ENCODE measurements at places on chromosomes 6 and 20.
A peak's percentile ranks its signal among the peaks of the same experiment; 100 is the strongest.

DNA sequence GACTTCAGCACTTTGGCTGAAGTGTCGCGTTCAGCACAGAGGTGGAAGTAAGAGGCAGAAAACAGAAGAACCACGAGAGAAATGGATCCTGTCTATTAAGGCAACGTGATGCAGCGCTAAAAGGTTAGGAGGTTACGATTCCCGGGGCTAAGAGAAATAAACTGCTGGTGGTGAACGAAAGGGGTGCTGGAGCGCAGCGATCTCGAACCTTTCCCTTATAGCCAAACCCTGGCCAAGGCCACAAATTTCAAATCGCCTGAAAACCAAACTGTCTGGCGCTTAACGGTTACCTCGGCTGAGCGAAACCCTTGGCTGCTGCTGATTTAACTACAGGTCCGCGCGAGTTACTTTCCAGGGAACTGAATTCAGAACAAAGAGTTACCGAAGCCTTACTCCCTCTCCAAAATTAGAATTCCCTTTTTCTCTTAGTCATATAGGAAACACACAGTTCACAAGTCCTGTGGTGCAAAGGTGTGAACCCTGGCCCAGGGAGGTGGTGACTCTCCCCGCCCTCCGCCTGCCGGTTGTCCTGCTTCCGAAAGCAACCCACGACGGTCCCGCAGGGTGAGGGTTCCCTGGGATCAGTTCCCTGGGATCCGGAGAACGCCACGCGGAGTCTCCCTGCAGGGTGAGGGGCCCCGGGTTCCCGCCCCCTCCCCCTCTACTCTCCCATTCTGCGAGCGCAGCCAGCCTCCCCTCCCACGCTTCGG lies 1.3 kb upstream of the SLC35D3 start:
- no peak for DNase-seq

DNA sequence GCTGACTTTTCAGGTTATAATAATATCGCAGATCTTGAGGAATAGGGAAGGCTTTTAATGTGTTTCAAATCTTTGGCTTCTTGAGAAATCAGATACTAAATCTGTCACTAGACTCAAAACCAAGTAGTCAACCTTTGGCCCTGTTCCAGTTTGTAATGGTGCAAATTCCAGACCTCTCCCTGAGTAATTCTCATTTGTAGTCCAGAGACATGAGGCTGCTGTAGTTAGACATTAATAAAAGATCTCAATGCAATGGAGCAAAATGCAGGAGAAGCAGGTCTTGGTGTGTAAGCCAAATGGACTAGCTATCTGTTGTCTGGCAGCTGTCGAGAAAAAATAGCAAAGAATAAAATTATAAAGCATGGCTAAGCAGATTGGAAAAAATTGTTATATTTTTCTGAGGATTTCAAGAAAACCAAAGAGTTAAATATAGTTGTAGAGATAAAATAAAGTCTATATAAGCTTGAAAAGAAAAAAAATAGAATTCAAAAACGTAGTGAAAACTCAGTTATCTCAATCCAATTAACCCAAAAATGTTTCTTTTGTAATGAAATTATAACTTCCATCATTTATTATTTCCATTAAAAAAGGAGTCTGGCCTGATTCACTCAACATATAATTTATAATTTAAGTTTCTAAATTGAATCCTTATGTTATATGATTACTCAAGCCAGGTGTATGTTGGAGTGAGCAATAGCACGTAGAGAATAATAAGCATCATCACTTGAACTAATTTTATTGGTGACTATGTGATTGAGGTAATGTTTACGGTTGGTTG lies 161.5 kb upstream of the ADGRB3 start:
- DNase-seq = no peak

GRCh38 chr6:167731731-167732422 lies 94.8 kb upstream of the AFDN start:
- no peak for DNase-seq

- DNase-seq = peak; percentile 11
Observed at GRCh38 chr6:117906958-117907600, at the start of gene SLC35F1. Gene SLC35F1, plus strand, starts transcription at chr6:117907264.

DNA sequence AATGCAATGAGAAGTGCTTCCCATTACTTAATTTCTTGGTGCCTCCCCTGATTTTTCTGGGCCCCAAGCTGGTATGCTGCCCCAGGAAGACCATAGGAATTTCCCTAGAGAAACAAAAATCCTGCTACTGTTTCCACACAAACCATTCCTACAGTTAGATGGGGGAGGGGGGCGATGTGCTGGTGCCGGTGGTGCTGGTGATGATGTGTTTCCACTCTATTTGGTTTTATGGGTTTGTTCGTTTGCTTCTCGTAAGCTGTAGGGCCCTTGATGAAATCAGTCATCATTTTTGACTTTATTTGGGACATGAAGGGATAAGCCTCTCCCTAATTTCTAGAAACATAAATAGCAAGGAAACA lies 105.1 kb downstream of the MKKS start:
- no peak for DNase-seq

- DNase-seq = no peak
Observed at GRCh38 chr6:39037707-39038106, 10.9 kb upstream of the GLP1R start.

GRCh38 chr6:157575436-157576145 lies 194.6 kb downstream of the ZDHHC14 start:
- no peak for DNase-seq

GRCh38 chr20:40646361-40646760 lies 42.7 kb downstream of the MAFB start:
- no peak for DNase-seq

GRCh38 chr6:50717734-50718457 lies 4.6 kb downstream of the TFAP2D start:
- no peak for DNase-seq

DNA sequence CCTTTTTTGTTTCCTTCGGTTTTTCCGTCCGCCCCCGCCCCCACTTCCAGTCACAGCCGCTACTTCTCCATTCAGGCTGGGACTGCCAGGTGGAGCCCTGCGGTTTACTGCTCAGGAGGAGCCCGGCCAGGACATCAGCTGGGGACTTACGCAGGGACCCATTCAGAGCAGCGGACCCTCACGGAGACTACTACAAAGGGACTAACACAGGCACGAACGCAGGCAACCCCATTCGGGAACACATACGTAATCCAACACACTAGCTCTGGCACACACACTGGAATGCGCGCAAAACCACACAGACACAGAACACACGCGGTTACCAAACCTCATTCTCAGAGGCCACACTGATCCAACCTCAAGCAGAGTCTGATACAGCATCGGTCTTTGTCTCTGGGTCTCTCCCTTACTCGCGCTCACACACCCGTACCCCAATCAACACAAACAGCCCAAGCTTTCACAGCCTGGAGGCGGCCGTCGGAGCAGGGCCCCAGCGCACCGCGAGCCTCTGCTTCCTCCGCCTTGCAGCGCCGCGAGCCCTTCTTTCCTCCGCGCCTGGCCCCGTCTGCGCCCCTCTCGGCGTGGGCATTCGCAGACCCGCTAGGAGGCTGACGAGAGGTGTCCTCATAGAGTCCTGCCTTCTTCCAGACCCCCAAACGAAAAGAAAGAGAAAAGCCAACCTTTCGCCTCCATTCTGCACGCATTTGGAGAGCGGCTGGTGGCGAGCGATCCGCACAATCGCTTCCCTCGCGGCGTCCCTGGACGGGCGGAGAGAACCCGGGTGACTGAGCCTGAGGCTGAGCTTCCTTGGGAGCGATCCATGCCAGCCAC lies 1.1 kb upstream of the SLC32A1 start:
- DNase-seq = no peak

DNA sequence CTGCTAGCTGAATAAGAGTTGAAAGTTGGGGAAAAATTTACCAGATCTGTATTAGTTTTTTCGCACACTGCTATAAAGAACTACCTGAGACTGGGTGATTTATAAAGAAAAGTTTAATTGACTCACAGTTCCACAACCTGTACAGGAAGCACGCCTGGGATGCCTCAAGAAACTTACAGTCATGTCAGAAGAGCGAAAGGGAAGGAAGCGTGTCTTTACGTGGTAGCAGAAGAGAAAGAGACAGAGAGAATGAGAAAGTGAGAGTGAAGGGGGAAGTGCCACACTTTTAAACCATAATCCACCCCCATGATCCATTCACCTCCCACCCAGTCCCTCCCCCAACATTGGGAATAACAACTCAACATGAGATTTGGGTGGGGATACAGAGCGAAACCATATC lies 79.6 kb downstream of the KHDC1L start:
- DNase-seq = no peak

DNA sequence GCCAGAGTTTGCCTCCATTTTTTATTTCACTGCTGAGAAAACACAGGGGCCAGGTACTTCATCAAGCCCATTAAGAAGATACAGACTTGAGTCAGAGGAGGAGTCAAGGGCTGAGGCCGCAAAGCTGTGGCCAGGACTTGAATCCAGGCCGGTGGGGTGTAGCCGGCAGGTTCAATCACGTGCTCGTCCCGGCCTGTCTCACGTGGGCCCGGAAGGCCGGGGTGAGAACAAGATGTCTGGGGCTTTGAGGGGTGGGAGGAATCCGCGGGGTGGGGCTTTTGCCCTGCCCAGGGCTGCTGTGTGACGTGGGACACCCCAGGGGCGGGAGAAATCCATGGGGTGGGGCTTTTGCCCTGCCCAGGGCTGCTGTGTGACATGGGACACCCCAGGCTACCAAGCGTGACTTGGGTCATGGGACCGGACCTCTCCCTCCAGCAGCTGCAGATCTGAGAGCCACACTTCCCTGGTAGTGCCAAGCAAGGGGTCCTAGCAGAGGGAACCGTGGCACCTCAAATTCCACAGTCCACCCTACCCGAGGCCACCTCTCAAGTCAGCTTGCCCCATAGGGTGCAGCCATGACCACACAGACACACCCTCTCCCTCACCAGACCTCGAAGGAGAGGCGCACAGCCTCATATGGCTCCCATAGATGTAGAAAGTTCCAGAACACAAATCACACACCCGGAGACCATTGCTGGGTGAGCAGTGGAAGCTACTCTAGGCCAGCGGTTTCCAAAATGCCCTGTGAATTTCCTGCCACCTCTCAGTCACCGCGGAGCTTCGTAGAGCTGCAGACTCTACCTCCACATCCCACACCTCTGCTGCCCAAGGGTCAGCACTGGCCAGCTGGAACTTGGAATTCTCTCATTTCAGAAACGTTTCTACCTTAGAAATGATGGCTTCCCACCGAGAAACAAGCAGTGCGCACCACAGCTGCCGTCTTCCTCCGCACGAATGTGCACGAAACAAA lies 156.1 kb downstream of the DLL1 start:
- DNase-seq = no peak

DNA sequence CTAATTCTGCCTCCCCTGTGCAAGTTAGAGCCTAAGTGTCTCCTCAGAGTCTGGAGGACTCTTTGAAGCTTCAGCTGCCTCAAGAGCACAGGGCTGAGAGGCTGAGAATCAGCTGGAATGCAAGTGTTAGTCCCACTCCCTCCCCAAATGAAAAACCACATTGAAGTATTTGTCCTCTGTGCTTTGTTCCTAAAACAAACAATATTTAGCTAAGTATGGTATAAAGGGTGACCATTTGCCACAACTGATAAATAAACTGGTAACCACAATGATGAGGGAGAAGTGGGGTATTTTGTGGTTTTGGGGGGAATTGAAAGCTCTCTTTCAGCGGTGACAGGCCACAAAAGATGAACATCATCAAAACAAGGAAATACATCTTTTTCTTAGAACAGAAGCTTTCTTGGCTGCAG lies 91.7 kb upstream of the HDDC2 start:
- DNase-seq = no peak

DNA sequence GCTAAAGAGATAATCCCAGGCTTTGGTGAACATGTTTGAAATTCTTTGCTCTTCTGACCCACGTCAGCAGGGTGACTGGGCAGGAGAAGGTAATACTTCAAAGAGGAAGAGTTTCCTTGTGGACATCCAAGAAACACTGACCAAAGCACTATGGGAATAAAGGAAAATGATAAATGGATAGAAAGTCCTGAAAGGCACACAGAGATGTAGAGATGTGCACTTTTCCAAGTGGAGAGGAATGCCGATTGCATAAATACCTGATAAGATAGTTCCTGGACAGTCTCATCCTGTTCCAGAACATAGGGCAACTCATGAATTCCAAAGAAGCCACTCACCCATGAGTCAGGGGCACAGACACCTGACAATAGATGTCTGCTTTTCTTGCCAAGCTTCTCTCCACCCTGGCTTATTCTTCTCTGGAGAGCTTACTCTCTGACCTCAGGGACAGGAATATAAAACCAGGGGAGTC lies 191.3 kb upstream of the FOXA2 start:
- DNase-seq = no peak

DNA sequence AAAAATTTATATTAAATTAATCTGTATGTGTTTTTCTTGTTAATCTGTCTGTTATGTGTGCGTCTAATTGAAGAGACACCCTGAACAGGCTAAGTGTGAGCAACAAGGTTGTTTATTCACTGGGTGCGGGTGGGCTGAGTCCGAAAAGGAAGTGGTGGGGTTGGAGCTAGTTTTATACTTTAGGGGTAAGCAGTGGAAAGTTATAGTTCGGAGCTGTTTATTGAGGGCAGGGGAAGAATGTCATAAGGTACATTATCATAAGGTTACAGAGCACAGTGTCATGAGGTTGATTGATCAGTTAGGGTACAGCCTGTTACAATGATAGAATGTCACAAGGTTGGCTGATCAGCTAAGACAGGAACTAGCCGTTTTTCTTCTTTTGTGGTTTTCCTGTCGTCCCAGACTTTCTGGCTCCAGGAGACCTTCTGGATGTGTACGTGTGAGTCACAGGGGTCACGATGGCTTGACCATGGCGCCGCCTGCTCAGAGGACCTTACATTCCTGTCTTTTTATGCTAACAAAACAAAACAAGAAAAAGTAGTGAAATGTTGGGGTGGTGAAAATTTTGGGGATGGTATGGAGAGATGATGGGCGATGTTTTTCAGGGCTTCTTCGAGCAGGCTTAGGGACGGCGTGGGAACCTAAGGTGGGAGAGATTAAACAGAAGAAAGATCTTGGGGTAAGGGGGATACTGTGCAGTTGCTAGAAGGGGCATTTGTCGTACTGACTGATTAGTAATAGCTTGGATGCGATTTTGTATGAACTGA lies 754.0 kb upstream of the ADGRB3 start:
- DNase-seq = no peak

GRCh38 chr20:7728338-7728737 lies 211.9 kb downstream of the HAO1 start:
- no peak for DNase-seq
